Esophagus squamous epithelium (tissue), 5 donors: ENCODE measurements at places on chromosomes 11 and 22. TPM values are rescaled to one million over a fixed set of nuclear protein-coding genes. Genes with fewer than 3 reads are reported as not detected.

GRCh38 chr11:70603756-70604211, 205.5 kb downstream of the CTTN start:
- H3K4me3 ChIP-seq: no peak overlapping the region
- H3K27me3 ChIP-seq: peaks cover 5% of the 10 kb centered on the region
- no peak overlapping the region for H3K27ac ChIP-seq

GRCh38 chr22:47005506-47006408, 243.3 kb downstream of the TBC1D22A start:
- no peak overlapping the region for H3K4me3 ChIP-seq
- no peaks in the 10 kb centered on the region for H3K4me1 ChIP-seq
- no peak overlapping the region for H3K27ac ChIP-seq

GRCh38 chr11:30991376-30991775, 378.2 kb downstream of the DCDC1 start:
- DNase-seq: no peak
- H3K4me3 ChIP-seq: no peak overlapping the region
- H3K27ac ChIP-seq: no peak overlapping the region

DNA sequence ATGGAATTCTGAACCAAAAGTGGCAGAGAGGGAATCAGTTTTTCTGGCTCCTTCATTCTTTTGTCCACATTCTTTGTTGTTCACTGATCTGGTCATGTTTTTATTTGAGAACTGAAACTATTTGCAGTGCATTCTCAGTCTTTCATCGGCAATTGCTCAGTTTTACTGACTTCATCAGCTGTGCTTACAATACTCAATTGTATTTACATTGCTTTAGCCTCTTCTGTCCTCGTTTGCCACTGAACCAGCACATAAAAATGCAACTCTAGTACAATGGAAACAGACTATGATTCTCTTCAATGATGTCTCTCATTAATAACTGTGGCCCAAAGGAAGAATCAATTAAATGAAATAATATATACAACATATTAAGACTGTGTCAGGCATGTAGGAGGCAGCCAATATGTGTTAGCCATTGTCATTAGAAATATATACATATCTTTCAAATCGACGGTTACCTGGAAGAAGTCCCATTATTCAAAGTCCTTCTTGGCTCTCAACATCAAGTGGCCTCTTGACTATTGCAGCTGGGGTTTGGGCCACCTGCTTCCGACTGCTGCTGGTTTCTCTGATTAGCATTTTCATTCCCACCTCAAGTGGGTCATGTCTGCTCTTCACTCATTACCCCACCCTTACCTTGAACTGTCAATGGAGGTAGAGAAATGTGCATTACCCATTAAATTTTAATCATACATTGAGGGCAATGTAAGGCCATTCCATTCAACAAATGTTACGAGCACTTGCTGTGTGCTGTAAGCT, 600.1 kb downstream of the INSC start:
- H3K27me3 ChIP-seq: peaks cover 17% of the 10 kb centered on the region
- H3K27ac ChIP-seq: no peak overlapping the region
- H3K4me3 ChIP-seq: no peak overlapping the region

GRCh38 chr22:46894081-46894671, 131.7 kb downstream of the TBC1D22A start:
- no peaks in the 10 kb centered on the region for H3K36me3 ChIP-seq
- DNase-seq: no peak
- no peak overlapping the region for H3K27ac ChIP-seq
- H3K4me1 ChIP-seq: no peaks in the 10 kb centered on the region

DNA sequence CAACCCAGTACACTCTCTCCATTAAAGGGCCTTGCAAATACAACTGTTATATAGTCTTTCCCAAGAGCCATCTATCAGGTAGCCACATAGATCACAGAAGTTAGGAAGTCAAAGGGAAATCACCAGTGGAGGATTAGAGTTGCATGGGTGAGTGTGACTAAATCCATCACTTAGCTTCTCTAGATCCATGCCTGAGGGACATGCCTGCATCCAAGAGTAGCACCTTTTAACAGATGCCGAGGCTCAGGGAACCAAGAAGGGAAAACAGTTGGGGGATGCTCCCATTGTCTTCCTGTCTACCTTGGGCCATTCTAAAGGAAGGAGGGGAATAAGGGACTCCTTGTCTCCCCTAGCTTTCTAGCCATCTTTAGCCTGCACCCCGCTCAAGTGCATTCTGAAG, 77.9 kb downstream of the XRRA1 start:
- H3K4me3 ChIP-seq: no peak overlapping the region
- H3K27ac ChIP-seq: no peak overlapping the region
- H3K27me3 ChIP-seq: no peaks in the 10 kb centered on the region
- DNase-seq: no peak
- no peaks in the 10 kb centered on the region for H3K36me3 ChIP-seq
- no peaks in the 10 kb centered on the region for H3K4me1 ChIP-seq

- DNase-seq: no peak
- no peak overlapping the region for H3K4me3 ChIP-seq
- no peak overlapping the region for H3K27ac ChIP-seq
- peaks cover 24% of the 10 kb centered on the region for H3K4me1 ChIP-seq
These were observed 80.9 kb upstream of the MYO18B start for GRCh38 chr22:25661073-25661472.

DNA sequence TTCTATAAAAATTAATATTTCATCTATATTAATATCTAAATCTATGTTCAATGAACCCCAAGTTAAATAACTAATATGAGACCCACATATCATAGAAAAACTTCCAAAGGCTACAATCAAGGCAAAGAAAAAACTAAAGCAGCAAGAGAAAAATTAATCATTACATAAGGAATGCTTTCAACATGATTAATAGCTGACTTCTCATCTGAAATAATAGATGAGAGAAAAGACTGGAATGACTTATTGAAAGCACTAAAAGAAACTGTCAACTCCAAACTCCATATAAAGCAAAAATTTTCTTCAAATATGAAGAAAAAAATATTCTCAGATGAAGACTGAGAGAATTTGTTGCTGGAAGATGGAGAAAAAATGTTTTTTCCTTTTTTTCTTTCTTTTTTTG, 13.0 kb downstream of the TRIM5 start:
- H3K36me3 ChIP-seq: no peaks in the 10 kb centered on the region
- H3K4me1 ChIP-seq: no peaks in the 10 kb centered on the region
- H3K27me3 ChIP-seq: no peaks in the 10 kb centered on the region
- no peak overlapping the region for H3K4me3 ChIP-seq
- no peak overlapping the region for H3K27ac ChIP-seq

GRCh38 chr11:132349811-132350733, 979.7 kb downstream of the NTM start:
- no peak overlapping the region for H3K27ac ChIP-seq
- H3K4me3 ChIP-seq: no peak overlapping the region
- H3K36me3 ChIP-seq: no peaks in the 10 kb centered on the region
- DNase-seq: no peak
- H3K27me3 ChIP-seq: no peaks in the 10 kb centered on the region

The GLYAT gene
- total RNA-seq: not detected

DNA sequence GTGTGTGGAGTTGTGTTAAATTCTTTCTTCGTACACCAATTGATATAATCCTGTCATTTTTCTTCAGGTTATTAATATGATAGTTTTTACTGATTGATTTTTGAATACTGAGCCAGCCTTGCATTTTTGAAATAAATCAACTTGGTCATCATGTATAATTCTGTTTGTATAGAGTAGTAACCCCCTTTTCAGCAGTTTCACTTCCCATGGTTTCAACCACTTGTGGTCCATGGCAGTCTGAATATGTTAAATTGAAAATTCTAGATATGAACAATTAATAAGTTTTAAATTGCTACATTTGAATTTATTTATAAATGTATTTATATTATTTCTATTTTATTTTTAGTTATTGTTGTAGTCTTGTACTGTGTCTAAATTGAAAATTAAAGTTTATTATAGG, 32.6 kb downstream of the MS4A6A start:
- no peaks in the 10 kb centered on the region for H3K27me3 ChIP-seq
- H3K27ac ChIP-seq: no peak overlapping the region
- H3K4me3 ChIP-seq: no peak overlapping the region
- no peaks in the 10 kb centered on the region for H3K4me1 ChIP-seq
- no peaks in the 10 kb centered on the region for H3K36me3 ChIP-seq

The F2 gene
- not detected for total RNA-seq

The TRIM6 gene
- 1.7 TPM for total RNA-seq

DNA sequence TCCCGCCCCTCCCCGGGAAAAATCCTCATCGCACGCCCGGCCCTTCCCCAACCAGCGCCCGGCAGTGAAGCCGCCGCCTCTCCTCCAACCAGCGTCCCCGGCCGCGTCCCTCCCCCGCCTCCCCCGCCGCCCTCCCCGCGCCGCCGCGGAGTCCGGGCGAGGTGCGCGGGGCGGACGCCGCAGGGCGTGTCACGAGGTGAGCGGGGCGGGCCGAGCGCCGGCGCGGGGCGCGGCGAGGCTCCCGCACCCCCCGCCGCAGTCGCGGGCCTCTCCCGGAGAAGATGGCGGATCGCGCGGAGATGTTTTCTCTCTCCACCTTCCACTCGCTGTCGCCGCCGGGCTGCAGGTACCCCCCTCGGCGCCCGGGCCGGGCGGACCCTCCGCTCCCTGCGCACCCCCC, at the start of gene MAPK8IP2:
Gene MAPK8IP2, plus strand, starts transcription at position 256 of the 400 bp plus-strand sequence. Its CDS starts 26 bp downstream, at position 282.
- H3K36me3 ChIP-seq: no peaks in the 10 kb centered on the region
- H3K4me3 ChIP-seq: peak within 1 kb of the TSS; percentile 55
- H3K27ac ChIP-seq: no peak within 1 kb of the TSS
